Activated gamma-delta T cell treated with anti-CD3 and anti-CD28 coated beads, Interleukin-2, amount 50 U/mL, for 16 hours (primary cell): ENCODE measurements at places on chromosomes 1 and 21.

- no peak for DNase-seq
Measured at GRCh38 chr1:33332357-33332789, 11.5 kb upstream of the A3GALT2 start.

GRCh38 chr1:8097077-8097799, 71.1 kb upstream of the ERRFI1 start:
- no peak for DNase-seq

DNA sequence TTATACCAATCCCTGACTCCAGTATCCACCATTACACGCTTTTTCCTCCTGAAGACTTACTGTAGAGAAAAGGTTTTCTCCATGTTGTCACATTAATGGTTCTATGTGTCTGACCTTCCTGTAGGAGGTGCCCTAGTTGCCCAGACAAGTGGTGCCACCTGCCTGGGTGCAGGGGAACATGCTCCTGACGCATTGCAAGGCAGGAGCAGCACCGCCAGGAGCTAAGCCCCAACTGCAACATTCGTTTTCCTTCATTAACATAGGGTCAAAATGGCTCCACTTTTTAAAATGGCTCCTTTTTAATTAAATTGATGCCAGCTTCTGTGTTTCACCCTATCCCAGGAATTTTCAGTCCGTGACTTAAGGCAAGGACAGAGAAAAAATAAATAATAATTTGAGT, 220.1 kb upstream of the SAMSN1 start:
- no peak for DNase-seq

DNA sequence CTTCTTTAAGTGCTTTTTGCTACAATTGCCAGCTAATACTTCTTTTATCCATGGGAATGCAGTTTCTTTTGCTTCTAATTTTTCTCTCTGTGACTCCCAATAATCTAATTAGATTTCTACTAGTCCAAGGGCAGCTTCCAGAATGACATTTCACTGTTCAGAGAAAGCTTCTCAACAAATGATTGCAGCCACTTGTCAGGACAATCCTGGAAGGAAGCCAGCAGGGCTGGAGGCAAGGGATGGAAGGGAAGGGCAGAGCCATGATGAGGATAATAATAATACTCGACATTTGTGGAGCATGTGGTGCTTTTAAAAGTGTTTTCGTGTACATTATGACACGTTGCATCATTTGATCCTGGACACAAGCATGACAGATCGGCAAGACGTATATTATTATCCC, 19.4 kb downstream of the F11R start:
- no peak for DNase-seq

GRCh38 chr21:17616831-17617230, 4.1 kb upstream of the BTG3 start:
- no peak for DNase-seq

DNA sequence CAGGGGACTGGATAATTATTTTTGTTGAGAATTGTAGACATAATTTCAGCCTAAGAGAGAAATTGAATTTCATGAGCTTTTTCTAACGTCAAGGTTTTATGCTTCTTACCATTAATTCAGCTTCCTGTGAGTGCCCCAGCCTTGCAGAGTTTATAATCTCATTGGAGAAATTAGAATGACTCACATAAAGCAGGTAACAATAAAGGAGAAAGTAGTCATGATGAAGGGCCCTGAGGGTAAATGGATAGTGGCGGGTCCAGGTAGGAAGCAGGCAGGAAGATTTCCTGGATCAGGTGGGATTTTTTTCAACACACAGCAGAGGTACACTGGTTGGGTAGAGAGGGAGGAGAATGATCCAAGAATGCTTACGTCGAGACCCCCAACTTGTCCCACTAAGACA, 311.4 kb downstream of the BARHL2 start:
- no peak for DNase-seq

GRCh38 chr1:226654046-226654667, 84.9 kb downstream of the ITPKB start:
- DNase-seq: no peak

GRCh38 chr1:21607549-21608529, 61.3 kb downstream of the RAP1GAP start:
- no peak for DNase-seq

DNA sequence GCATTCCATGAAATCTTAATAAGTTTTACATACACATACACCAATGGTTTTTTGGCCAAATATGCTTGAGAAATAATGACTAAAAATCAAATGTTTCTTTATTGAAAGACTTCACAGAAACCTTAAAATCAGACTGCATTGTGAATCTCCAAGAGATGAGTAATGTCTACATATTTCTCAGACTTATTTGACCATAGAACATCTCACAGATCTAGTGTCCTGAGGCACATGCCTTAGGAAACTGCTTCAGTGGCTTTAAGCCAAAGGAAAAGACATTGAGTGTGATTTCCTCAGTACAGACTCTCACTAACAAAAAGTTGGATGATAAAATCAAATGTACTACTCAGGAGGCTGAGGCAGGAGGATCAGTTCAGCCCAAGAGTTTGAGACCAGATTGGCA, 6.2 kb upstream of the C1orf105 start:
- DNase-seq: no peak

- DNase-seq: no peak
Measured at GRCh38 chr1:17539118-17539476, 401 bp upstream of the ARHGEF10L start.

- DNase-seq: no peak
Measured at GRCh38 chr1:34379911-34380310, 203.2 kb downstream of the C1orf94 start.
